ENCODE measurements at places on chromosomes 7 and 10.

GRCh38 chr10:87850742-87851205 is 12.6 kb downstream of the KLLN start:
- no peak for DNase-seq

- no peak for DNase-seq
Measured at GRCh38 chr10:34606890-34607289, 208.2 kb downstream of the PARD3 start.

DNA sequence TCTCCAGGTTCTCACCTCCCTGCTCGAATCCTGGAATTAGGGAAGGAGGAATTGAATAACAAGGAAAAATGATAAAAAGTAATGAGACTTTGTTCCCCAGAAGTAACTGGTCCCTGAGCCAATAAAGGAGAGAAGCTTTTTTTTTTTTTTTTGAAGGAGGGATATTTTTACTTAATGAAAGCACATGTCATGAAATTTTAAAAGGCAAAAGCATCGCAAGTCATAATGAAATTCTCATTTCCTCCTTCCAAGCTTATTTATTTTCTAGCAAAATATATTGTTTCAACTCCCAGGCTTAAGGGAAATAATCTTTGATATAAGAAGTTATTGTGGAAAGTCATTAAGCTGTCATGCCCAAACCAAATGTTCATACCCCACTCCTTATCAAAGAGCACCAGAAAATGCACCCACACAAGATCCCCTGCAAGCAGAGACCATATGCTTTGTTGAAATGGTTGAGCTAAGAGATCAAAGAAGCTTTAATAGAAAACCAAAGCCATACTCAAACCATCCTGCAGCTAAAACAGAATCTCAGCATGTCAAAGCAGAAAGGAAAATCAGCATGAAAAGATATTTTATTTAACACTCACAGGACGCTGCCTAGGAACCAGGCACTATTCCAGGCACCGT is 16.7 kb upstream of the ABCC2 start:
- no peak for DNase-seq

- no peak for DNase-seq
Measured at GRCh38 chr7:89246196-89246595, 450.7 kb upstream of the TEX47 start.

DNA sequence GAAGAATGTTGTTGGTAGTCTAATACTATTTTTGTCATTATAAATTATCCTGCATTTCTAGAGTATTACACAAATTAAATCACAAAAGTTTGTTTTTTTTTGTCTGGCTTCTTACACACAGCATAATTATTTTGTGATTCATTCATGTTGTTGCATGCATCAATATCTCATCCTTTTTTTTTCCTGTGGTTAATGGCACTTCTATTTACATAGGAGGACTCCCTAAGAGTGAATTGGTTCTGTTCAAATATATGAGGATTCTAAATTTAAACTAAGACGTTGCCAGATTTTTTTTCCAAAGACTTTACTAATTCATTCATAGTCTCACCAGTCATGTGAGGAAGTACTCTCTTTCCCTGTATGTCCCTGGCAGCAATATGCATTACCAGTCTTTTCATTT is 303.3 kb downstream of the GPR37 start:
- DNase-seq = peak; percentile 28

GRCh38 chr7:157056246-157056645 is 45.8 kb upstream of the MNX1 start:
- no peak for DNase-seq

DNA sequence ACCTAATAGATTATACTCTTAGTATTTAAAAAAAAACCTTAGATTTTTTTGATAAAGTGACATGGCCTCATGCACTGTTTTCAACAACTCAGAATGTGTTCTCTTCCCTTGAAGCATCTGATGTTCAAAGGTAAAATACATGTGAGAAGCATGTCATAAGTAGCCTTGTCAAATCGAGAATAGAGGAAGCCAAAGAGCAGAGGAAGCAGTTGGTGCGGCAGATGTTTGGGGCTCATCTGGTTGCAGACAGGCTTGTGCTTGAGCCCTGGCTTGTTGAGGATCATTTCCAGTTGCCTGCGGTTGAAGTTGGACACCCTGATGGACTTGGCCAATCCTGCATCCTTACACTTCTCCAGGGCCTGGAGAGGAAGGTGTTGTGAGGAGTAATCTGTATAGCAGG is 59.2 kb downstream of the AKR1E2 start:
- DNase-seq = no peak

GRCh38 chr10:61803269-61803668 is 98.2 kb upstream of the ARID5B start:
- DNase-seq = no peak

GRCh38 chr7:26500749-26501352 is 209.2 kb downstream of the SNX10 start:
- DNase-seq = no peak

GRCh38 chr10:111835574-111835973 is 348.0 kb downstream of the GPAM start:
- DNase-seq = peak; percentile 61

GRCh38 chr7:94397722-94398121 is 3.0 kb downstream of the COL1A2 start:
- DNase-seq = no peak

- no peak for DNase-seq
Measured at GRCh38 chr10:18087355-18087754, 52.9 kb upstream of the CACNB2 start.

DNA sequence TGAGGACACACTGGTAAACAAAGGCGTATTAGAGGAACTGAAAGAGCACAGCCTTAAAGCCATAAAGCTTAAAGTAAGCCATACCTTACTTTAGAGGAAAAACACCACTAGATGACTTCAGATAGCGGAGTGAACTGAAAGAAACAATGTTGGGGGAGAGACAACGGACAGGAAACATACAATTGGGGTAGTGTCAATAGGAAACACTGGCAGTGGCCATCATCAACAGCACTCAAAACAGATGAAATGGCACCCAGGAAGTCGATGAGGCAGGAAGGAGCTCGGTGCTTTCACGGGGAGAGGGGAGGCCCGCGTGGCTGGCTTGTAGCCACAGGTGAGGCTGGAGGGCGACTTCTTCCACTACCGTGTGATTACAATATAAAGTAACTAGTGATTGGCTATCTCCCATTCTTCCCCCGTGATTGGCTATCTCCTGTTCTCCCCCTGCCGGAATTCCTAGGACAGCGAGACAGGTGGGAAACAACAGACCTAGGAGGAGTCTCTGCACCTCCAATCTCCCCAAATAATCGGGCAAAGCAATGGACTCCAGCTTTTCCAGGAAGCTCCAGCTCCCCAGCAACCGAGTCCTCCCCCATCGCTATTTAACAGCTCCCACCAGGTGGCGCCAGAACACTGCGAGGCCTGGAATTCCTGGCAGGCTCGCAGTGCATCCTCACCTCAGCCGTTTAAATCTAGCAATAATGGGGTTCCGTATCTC is 2.4 kb upstream of the TAS2R38 start:
- no peak for DNase-seq

DNA sequence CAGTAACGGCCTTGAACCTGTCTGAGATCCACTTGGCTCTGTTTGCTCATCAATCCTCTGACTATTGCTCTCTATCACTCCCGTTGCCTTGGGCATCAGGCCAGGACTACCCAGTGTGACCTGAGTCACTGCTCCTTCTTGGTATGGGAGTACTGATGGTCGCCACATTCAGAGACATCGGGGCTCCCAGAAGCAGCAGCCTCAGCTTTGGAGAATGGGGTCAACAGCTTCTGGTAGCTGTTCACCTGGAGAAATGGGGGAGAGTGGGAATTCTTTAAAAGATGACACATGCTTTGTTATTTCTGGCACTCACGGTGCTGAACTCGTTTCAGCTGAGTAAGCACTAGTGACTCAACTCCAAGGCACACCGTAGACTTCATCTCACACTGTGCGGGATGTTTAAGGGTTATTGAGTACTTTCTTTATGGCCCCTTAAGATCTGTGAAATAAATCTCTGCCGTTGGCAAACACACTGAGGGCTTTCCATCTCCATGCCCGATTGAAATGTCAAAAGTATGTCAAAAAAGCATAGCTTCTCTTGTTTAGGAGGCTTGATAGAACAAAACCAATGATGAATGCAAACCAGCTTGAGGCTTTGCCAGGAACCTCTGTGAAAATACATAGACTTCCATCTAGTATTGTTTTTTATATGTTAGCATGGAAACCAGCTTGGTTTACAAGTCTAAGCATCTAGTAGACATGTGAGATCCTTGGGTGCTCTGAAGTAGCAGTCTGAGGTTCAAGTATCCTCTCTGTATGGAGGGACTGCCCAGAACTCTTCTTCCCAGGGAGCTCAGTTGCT is 333.1 kb downstream of the CXCL12 start:
- peak; percentile 82 for DNase-seq

GRCh38 chr10:73480158-73480557 is 15.7 kb downstream of the PPP3CB start:
- no peak for DNase-seq

- no peak for DNase-seq
Measured at GRCh38 chr7:50775836-50776235, 6.9 kb downstream of the GRB10 start.

DNA sequence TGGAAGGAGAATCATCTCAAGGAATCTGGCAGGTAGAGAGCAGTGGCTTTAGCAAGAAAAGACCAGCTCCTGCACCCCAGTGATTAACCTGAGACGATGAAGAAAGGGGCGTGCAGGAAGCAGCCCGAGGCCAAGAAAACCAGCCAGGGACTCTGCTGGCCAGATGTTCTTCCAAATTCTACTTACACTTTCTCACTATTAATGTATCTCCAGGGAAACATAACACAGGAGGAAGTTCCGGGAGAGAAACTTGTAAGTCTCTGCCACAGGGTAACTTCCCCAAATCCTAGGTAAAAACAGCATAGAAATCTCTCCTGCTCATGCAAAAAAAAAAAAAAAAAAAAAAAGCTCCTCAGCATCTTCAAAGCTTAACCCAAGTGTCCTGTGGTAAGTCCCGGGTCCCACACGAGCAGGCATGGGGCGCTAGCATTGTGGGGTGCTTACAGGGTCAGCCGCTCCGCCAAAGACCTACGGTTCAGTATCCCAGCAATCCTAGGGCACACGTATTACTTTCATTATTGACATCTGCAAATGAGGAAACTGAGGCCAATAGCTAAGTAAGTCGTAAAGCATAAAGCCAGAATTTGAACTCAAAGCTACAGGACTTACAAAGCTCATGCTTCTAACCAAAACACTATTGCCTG is 97.2 kb upstream of the GNA12 start:
- no peak for DNase-seq

- peak; percentile 29 for DNase-seq
Measured at GRCh38 chr10:13536674-13537366, 8.0 kb upstream of the BEND7 start.

GRCh38 chr7:158239290-158239981 is 348.2 kb downstream of the PTPRN2 start:
- no peak for DNase-seq

Measured in kidney epithelial cell (primary cell).